Astrocyte (in vitro differentiated cells and primary cell): ENCODE measurements at places on chromosomes 2 and 18. TPM values are rescaled to one million over a fixed set of nuclear protein-coding genes. Genes with fewer than 3 reads are reported as not detected.

DNA sequence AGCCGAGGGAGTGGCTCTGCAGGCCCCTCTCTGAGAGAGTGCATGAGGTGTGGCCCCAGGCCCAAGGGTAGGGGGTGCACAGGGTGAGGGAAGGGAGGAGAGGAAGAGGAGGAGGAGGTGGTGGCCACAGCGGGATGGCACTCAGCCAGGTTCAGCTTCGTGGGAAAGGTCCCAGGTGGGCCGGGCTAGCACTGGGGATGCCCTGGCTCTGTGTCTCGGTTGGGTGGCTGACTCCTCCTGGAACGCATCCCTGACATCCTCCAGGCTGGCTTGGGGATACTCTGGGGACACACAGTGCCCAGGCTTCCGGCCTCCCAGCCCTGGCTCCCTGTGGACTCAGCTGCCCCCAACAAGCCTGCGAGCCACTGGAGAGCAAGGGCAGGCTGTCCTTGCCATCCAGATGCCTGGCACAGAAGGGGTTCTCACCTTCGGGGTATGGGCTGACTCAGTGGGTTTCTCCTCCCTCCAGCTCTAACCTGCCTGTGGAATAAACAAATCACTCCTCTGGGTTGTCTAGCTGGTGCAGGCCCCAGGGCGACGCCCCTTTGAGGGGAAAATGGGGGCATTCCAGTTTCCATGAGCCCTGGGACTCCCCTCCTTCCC, 582 bp upstream of the ZAP70 start:
- no peak for DNase-seq

- DNase-seq = peak; percentile 2
Measured at GRCh38 chr2:153163055-153163454, 315.5 kb downstream of the RPRM start.

DNA sequence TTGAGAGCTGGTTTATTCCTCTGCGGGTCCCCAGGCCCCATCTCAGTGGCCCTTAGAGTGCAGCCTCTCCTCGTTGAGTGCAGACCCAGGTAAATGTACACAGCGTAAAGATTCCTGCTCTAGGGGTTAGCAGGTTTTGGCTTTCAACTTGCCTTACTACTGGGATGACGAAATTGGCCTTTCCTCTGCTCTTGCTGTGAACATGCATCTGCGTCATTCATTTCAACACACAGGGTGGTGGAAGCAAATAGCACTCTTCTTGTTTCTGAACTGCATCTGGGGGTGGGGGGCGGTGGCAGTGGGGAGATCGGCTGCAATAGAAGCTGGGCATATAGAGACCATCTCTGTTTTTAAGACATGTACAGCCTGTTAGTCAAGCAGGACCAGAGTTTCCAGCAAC, 16.5 kb upstream of the SLC16A14 start:
- DNase-seq = no peak

DNA sequence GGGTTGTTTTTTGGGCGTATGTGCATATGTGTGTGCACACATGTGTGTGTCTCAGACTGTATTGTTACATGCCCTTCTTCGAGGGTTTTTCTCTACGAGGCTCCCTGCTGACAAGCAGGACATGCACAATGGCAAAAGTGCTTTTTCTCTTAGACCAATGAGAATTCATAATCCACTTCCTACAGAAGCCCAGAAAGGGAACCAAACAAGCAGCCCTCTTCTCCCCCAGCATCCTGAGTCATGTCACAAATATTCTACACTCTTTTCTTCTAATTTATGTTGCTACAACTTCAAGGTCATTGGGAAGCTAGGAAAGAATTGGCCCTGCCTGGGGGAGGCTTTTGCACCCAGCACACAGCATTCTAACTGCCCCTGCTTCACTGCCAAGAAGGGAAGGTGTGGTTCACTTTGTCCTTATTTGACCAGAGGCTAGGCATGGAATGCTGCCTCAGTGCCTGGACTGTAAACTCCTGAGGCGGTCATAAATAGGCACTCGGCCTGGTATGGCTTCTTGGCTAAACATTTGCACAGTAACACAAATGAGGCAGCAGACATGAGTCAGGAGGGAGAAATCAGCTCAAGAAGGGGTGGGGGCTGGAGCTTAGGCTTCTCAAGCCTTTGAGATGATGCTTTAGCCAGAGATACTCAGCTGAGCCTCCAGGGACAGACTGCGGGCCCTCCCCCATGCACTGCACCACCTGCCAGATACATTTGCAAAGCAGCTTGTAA, 92.7 kb upstream of the KLF7 start:
- DNase-seq = peak; percentile 100

DNA sequence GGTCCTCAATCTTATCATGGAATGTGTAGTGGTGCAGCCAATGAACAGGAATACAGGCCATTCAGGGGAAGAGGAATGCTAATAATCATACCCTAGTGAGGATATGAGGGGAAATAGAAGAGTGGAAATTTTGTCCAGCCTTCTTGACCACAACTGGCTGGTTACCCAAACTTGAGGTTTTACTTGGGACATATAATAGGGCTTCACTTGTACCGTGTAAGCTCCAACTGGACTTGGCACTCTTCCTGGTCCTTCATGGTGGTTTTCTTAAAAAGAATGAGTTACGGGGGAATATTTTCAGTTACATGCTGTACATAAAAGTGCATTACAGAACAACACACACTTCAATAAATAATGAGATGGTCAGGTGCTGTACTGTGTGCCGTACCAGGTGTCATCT, 234.9 kb upstream of the RASGRP3 start:
- peak; percentile 97 for DNase-seq

DNA sequence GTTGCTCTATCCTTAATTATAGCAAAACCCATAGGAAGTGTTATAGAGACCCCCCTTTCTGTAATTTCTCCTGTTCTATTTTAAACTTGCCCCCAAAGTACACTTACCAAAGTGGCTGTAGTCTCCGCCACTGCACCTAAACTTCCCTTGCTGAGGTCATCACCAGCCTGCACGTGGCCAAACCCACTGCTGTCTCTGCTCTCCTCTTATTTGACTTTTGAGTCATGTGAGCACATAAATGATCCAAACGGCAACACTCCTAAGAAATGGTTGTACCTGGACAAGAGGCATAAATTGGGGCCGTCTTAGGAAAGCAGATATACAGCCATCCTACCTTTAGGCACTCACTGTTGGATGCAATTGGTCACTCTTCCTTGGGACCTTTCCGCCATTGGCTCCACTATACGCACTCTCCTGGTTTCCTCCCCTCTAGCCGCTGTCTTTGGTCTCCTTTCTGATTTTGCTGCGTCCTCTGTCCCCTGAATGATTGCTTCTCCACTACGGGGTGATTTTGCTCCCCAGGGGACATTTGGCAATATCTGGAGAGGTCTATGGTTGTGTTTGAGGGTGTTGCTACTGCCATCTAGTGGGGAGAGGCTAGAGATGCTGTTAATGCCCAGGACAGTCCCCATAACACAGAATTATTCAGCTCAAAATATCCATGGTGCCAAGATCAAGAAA, 19.2 kb upstream of the IL36G start:
- DNase-seq = peak; percentile 15

- no peak for DNase-seq
Measured at GRCh38 chr18:40357536-40357935, 1597.5 kb upstream of the PIK3C3 start.

DNA sequence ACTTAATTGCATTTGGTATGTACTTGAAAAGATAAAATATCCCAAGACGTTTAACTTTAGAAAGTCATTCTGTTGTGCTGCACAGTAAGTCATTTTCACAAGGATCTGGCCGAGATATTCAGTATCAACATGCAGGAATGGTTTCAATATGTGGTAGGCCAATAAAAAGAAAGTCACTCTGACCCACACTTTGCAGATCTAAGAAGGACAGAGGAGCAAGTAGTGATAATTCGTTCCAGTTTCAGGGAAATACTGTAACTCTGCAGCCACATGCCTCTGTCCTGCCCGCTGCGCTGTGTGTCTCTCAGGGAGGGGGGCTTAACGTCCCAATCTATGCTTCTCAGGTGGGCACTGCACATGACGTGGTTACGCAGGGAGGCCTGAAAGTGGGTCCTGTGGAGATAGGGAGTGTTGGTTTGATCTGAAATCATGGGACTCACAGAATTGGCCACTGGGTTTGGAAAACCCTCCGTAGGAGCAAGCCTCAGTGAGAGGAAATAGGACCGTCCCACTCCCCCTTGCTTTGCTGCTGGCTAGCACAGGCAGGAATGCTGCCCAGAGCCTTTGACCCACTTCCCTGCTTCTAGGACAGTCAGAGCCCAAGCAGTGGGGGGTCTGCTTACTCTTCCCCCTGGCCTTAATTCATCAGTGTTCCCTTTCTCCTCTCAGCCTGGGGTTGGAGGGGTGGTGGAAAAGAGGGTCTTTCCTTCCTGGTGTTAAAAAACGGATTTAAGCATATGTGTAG, 314.7 kb upstream of the SPRED2 start:
- no peak for DNase-seq

- DNase-seq = no peak
Measured at GRCh38 chr2:60407398-60407797, 146.1 kb downstream of the BCL11A start.

DNA sequence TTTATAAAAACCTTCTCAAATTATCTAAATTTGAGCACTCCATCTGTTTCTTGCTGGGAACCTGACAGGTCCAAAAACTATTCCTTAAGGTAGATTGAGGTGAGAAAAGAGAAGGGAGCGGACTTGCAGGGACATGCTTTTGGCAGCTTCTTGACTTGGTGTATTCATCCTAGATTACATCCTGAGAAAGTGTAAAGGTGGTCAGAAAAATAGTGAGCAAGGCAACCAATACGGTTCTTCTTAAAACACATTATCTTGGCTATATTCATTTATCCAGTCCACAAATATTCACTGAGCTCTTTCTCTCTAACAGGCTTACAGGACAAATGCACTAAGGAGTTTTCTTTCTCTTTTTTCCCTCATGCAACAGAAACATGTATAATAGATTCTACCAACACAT, 230.0 kb downstream of the LRP1B start:
- no peak for DNase-seq

GRCh38 chr18:63197246-63197869, 122.2 kb downstream of the BCL2 start:
- DNase-seq = no peak

GRCh38 chr2:63051042-63051794, 588 bp downstream of the OTX1 start:
- no peak for DNase-seq

GRCh38 chr2:160205505-160205904, 5.4 kb upstream of the ITGB6 start:
- DNase-seq = peak; percentile 99

DNA sequence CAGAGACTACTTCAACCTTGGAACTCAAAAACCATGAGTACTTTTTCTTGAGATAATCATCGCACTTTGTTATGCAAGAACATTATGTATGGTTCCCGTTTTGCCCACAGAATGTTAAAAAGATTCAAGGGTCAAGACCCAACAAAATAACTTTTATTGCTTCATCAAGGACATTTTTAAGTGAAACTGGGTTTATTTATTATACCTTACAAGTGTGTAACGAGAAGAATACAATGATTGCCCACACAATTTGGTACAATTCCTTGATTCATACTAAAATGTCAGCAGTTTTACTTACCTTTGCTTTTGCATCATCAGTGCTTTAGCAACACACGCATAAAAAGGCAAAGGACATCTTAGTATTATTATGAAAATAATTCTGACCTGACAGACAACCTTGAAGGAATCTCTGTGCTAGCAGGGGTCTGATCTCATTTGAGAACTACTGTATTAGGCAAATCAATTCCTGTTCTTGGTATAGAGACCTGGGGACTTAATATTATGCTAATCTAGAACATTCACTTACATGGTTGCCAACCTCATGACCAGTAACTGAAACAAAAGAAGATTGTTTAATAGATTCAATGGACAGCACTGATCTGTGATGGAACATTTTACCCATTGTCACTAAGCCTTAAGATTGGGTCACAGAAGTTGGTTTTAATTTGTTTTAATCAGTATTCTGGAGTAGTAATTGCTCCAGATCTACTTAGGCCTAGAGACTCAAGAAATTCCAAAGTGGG, 16.2 kb downstream of the CCDC88A start:
- DNase-seq = peak; percentile 40

GRCh38 chr2:175890636-175891242, 111.3 kb downstream of the LNPK start:
- DNase-seq = no peak

DNA sequence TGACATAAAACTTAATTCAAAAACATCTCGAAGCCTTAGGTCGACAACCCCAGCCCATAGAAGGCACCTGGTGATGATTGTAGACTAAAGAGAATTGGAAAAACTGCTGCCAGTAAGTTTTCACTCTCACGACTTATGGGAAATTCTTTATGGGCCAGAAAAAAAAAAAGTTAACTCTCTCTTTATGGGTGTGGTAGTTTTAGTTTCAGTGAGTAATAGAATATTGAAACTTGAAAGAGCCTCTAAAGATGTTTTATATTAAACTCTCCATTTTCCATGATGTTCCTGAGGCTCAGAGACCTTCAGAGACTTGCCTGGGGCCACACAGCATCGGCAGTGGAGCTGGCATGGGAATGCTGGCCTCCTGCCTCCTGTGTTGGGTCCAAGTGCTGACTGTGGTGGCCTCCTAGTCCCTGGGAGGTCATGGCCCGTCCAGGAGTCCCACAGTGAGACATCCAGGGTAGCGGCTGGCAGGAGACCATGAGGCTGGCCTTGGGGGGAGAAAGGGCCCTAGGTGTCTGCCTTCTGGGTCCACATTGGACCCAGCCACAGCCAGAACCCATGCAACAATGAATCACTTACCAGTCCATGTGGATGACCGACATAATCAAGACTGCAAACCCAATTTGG, 158.9 kb downstream of the SEPTIN10 start:
- no peak for DNase-seq

GRCh38 chr2:119490653-119491195, 33.6 kb downstream of the SCTR start:
- peak; percentile 6 for DNase-seq

- DNase-seq = no peak
Measured at GRCh38 chr2:171972329-171972982, 27.3 kb upstream of the METAP1D start.

- peak; percentile 10 for DNase-seq
Measured at GRCh38 chr2:162591403-162592083, 247.0 kb downstream of the KCNH7 start.

- no peak for DNase-seq
Measured at GRCh38 chr2:62525549-62526269, 19.7 kb upstream of the TMEM17 start.

DNA sequence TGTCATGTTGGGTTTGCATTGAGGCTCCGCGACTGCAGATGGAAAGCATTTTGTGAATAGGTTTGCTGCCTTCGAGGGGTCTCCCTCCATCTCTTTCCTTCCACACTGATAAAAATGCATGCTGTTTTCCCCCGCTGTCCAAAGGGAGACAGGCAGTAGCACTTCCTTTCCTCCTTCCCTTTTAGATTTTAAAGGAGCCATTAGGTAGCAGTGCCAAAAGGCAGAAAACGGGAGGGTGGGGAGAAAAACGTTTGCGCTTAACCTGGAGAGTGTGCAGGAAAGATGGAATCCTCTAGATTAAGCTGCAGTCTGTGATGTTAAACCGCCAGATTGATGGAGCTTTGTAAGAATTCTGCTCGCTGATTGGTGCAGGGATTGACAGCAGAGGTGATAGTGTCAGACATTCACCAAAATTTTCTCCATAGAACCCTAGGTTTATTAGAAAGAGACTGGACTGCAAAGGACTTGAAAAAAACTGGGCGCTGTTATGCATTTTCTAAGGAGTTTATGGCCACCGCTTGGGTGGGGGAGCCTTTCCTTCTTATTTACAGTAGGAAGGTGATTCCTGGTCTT, 688 bp downstream of the MAPRE2 start:
- no peak for DNase-seq

Gene MBP
- 10.8 and 11.4 TPM in 2 replicates for total RNA-seq

Gene SETBP1
- 8.5 and 12.4 TPM in 2 replicates for total RNA-seq

Gene ABHD1
- total RNA-seq = not detected in 2 replicates

Gene TSPYL6
- not detected in 2 replicates for total RNA-seq

Gene RAB6D
- 0.43 and 0.70 TPM in 2 replicates for total RNA-seq

Gene FSIP2
- 0.77 and 0.86 TPM in 2 replicates for total RNA-seq

Gene NTSR2
- total RNA-seq = not detected in 2 replicates

Gene CD8B2
- total RNA-seq = not detected in 2 replicates

Gene MARCO
- not detected in 2 replicates for total RNA-seq

Gene ZNF397
- 7.9 and 8.0 TPM in 2 replicates for total RNA-seq
